Activated CD4-positive, CD25-positive, alpha-beta regulatory T cell treated with anti-CD3 and anti-CD28 coated beads, Interleukin-2, amount 50 U/mL, for 24 hours (primary cell): ENCODE measurements at places on chromosomes 4 and X.

GRCh38 chr4:178395798-178396197 is 953.6 kb upstream of the AGA start:
- no peak for ATAC-seq

DNA sequence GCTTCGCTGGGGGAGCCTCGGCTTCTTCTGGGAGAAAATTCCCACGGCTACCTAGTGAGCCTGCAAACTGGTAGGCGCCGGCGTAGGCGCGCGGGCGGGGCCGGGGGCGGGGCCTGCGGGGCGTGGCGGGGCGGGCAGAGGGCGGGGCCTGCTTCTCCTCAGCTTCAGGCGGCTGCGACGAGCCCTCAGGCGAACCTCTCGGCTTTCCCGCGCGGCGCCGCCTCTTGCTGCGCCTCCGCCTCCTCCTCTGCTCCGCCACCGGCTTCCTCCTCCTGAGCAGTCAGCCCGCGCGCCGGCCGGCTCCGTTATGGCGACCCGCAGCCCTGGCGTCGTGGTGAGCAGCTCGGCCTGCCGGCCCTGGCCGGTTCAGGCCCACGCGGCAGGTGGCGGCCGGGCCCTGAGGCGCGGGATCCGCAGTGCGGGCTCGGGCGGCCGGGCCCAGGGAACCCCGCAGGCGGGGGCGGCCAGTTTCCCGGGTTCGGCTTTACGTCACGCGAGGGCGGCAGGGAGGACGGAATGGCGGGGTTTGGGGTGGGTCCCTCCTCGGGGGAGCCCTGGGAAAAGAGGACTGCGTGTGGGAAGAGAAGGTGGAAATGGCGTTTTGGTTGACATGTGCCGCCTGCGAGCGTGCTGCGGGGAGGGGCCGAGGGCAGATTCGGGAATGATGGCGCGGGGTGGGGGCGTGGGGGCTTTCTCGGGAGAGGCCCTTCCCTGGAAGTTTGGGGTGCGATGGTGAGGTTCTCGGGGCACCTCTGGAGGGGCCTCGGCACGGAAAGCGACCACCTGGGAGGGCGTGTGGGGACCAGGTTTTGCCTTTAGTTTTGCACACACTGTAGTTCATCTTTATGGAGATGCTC is at the start of gene HPRT1:
Gene HPRT1 (plus strand): TSS at position 161 of the 857 bp plus-strand sequence. CDS start 147 bp downstream, at position 308.
- peak; percentile 97 for ATAC-seq

DNA sequence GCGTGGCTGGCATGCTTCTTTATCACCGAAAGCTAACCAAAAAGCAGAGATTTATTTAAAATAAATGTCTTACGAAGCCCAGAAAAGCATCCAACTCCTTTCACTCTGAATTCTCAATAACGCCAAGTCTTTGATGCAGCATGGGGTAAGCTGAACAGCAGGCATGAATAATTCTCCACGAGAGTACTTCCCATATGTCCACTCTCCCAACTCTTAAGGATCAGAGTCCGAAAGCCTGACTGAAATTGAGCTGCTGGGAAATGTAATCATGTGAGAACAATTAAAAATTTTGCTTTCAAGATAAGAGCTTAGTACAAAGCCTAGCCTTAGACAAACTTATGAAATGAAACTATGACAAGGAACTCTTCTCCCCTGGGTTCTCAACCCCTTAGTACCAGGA is 7.5 kb upstream of the SLC39A8 start:
- ATAC-seq = no peak

DNA sequence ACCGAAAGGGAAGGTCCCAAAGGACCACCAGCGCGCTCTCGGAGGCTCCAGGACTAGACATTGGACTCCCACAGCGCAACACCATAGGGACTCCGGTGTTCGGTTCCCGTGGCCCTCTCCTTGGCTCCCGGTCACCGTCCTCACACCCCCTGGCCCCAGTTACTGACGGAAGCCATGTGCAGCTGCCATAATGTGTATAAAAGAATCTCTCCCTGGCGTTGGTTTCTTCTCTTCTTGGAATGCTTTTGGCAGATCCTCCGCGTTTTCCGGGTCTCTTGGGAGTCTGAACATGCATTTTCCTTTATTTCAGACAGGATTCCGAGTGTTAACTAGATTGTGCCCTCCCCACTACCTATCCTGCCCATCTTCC is 69.8 kb downstream of the FBXO8 start:
- no peak for ATAC-seq

- no peak for ATAC-seq
Observed at GRCh38 chr4:74934016-74934831, 1.3 kb downstream of the PARM1 start.
